ENCODE measurements at places on chromosomes 7 and 10.

DNA sequence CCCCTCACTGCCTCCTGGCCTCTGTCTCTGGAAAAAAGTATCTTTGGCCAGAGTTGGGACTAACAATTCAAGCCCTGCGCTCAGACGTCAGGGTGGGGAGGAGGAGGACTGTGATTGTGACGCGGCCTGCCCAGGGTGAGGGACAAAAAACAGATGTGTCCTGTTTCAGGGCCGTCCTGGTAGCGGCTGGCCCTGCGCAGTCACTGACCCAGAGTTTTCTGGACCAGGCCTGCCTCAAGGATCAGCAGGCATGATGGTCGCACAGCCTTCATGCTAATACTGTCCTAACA lies 110.1 kb downstream of the CYTH3 start:
- no peak for DNase-seq

GRCh38 chr10:82736305-82736704 lies 861.3 kb downstream of the NRG3 start:
- DNase-seq, result no peak

DNA sequence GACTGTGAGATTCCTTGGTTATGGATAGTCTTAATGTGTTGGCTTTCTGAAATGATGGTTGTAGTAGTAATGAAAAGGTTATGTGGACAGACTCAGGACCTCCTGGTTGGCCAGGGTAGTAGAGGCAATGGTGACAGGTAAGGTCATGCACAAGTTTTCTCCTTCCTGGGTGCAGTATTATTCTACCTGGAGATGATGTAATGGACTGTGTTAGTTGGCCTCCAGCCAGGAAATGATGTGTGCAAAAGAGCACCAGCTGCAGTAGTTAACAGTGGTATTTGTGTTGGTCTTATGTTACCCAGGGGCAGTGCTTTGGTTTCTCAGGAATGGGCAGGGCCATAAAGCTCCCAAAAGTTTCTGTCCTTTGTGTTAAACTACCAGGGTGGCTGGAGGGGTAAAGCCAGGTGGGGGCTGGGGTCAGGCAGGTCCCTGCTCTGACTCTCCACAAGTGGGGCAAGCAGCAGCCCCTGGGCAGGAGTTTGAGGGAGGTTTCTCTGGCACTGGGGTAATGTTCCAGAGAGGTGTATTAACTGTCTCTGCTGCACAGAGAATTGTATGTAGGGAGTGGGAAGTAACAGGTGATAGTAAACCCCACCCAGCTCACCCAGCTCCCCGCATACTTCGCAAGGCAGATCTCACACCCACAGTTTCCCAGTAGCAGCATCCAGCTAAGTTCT lies 36.3 kb downstream of the GPR22 start:
- no peak for DNase-seq

GRCh38 chr7:87416682-87417587 lies 58.5 kb downstream of the ABCB4 start:
- DNase-seq, result peak; percentile 54

GRCh38 chr7:148473703-148474480 lies 116.7 kb upstream of the C7orf33 start:
- DNase-seq, result no peak

- DNase-seq, result no peak
Observed at GRCh38 chr10:60283397-60283796, 106.3 kb downstream of the ANK3 start.

GRCh38 chr7:96388620-96389383 lies 66.9 kb upstream of the SLC25A13 start:
- no peak for DNase-seq

DNA sequence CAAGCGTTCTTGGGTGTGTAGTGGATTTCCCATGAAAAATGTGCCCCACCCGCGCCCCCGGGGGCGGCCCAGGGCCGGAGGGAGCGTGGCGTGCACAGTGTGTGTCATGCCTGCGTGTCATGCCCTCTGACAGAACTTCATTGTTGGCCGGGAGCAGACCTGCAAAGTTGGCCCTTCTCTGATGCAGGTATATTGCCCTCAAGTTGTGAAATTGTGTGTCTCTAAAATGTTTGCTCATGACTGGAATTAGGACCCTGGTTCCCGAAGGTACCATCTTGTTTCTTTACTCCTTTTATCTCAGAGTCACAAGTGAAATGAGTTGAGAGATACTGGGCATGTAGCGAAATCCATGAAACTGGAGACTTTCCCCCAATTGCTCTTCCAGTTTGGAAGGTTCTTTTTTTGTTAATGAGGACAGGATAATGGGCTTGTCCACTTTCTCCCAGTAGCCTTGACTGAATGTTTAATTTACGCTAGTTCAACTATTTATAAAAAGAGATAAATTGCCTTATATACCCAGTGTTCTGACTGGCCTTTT lies 26.2 kb downstream of the ADK start:
- no peak for DNase-seq

DNA sequence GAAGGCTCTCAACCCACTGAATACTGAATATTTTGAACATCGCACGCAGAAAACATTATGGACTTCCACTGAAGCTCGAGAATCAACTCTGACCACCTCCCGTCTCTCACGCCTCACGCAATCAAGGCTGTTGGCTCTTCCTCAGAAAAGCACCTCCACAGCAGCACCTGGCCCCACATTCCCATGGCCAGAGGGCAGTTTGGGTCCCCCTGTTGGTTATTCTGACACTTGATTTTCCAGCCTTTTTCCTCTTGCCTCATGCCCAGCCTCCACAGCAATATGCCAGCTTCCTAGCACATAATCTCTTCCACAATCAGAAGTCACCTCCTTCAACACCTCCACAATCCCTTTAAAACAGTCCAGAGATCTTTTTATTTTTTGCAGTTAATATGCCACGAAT lies 55.9 kb downstream of the SVOPL start:
- DNase-seq, result no peak

DNA sequence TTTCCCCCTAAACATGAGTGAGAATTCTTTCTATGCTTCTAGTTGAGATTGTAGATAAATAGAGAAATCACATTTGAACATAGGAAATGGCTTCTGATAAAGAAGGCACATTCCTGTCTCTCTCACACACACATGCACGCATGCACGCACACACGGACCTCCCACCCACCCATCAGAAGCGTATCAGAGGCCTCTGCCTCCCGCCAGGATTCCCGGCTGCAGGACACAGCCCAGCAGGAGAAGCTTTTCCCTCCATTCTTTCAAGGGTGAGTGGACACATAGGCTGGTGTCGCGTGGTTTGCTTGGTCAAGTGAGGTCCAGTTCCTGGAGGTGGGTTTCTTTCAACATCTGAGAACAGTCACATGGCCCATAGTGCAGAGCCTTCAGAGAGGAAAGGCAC lies 34.2 kb downstream of the KLF6 start:
- DNase-seq, result no peak

DNA sequence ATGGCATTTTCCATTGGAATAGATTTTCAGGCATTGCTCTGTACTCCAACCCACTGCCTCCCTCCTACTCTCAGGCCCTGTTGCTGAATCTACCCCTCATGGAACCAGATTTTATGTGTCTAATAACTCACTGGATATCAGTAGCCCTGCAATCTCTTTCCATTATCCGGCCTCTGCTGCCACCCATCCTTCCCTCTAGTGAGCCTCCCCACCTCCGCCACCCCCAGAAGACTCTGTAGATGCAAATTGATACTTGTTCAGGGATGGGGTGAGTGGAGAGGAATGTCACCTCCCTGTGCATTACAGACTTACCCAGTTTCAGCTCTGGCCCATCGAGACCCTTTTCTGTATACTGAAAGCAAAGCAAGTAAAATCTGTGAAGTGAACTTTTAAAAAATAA lies 52.3 kb upstream of the PHYHIPL start:
- no peak for DNase-seq

DNA sequence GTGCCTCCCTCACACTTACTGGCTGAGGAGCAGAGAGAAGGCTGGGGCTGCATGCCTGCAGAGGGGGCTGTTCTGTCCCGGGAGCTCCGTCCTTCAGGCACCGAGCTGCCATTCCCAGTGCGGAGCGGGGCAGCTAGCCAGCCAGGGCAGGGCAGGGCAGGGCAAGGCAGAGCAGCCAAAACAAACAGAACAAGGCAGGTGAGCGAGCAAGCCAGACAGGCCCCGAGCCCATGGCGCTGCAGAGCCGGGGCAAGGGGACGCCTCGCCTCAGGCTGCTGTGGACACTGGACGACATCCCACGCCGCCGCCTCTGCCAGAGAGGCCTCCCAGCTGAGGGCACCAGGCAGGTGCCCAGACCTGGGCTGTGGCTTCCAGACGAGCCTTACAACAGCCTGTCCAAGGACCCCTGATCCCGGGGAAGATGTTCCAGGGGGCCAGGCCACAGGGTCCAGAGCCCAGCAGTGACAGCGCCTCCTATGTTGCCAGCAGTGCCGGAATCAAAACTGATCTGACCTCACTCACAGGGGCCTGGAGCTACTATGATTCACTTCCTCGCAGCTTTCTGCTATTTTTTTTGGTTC lies 8.2 kb upstream of the NDST2 start:
- no peak for DNase-seq

GRCh38 chr10:23442936-23443335 lies 4.1 kb downstream of the OTUD1 start:
- DNase-seq, result no peak

- DNase-seq, result no peak
Observed at GRCh38 chr10:63265222-63265617, 132.1 kb downstream of the NRBF2 start.

DNA sequence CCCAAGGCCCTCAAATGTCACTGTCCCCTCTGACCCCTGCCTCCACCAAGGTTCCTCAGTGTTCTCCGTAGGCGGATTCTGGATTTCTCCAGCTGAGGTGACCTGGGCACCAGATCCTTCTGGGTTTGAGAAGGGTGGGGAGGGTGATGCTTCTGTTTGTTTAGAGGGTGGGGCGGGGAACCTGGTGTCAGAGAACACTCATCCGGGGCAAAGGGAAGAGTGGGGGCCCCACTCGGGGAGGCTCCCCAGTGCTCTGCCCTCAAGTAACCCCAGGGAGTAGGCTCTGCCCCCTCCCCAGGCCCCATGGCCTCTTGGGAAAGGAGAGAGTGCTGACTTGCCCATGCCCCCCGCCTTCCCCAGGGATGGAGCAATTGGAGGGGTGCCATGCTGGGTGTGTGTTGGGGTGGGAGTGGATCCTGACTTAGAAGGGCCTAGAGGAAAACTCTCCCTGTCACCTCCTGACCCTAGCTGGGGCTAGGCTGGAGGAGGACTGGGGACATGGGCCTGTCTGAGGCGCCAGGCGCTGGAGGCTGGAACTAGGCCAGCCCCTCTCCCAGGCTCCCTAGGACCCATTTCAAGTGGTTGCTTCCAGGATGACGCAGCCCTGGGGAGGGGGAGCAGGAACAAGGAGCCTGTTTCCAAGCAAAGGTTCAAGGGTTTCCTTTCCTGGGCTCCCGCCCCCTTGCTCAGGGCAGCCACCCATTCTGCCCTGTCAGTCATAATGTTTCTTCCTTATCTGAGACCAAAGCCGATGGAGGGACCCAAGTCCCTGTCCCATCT lies 27.9 kb downstream of the KAZALD1 start:
- DNase-seq, result no peak

- no peak for DNase-seq
Observed at GRCh38 chr10:33196710-33197491, 137.6 kb downstream of the NRP1 start.

- no peak for DNase-seq
Observed at GRCh38 chr10:44935966-44936295, 23.7 kb upstream of the RASSF4 start.

GRCh38 chr10:76333796-76334195 lies 902.4 kb downstream of the LRMDA start:
- peak; percentile 19 for DNase-seq

DNA sequence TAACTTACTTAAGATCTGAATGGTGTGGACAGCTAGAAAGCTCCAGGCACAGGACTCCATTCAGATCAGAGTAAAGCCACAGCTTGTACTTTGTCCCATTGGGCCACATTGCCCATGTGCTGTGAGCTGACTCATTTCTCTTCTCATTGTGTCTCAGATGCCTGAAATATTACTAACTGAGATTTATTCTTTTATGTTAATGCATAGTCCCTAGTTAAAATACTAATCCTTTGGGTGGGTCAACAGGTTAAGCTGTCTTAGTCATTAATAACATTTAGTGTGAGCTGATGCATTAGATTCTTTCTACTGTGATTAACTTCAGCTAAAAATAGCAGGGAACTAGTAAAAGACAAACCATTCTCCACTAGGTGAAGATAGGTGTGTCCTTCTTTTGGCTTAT lies 104.7 kb upstream of the ARMC3 start:
- DNase-seq, result no peak

- DNase-seq, result no peak
Observed at GRCh38 chr7:4712281-4713182, 30.4 kb downstream of the FOXK1 start.

GRCh38 chr10:78802431-78802830 lies 266.3 kb upstream of the ZMIZ1 start:
- DNase-seq, result no peak

- DNase-seq, result no peak
Observed at GRCh38 chr7:6161463-6162330, 110.7 kb downstream of the CYTH3 start.

DNA sequence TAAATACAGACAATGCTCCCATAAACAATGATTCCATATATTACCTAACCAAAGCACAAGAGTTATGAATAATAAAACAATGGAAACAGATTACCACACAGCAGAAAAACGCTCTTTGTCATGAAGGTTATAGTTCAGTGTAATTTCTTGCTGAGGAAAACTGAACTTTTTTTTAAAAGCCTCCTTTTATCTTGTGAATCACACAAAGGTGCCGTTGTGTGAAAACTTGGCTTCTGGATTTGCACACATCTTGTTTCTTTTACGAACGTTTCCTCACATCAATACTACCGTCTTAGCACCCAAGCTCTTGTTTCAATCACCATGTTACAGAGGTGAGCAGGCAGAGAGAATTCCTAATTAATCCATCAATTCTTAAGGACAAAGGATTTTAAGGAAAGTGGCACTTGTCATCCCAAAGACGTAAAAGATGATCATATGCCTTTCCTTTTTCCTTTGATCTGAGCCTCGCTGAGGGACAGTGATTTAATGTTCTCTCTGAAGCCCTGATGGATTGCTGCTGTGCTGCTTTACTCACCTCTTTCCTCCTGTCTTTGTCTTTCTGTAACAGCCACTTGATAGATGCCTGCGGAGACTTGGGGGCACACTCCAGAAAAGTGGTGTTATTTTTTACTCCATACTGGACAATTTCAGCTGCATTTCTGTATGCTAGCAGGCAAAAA lies 110.1 kb downstream of the CD36 start:
- DNase-seq, result no peak

All from NCI-H1694 (cell line).